Kasumi-1 (cell line): ENCODE measurements at places on chromosomes 2 and 18.

- no peak for DNase-seq
These were observed 8.2 kb downstream of the SMARCAL1 start for GRCh38 chr2:216420367-216421101.

DNA sequence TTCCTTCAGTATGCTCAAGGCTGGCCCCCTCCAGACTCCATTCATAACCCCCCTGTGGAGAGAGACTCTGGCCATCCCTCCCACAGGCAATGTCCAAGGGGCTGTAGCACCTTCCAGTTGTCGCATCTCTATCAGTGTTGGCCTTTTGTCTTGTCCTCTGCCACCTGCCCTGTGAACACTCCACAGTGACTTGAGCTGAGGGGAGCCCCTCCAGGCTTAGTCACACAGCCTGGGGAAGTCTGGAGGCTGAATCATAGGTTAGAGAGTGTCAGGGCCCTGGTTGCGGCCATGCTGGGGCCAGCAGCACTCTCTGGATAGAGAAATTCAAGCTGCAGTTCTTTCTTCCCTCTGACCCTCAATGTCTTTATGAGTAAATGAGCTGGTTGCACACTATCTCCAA lies 64.7 kb downstream of the GYPC start:
- no peak for DNase-seq

GRCh38 chr2:44197816-44198215 lies 29.1 kb downstream of the PPM1B start:
- DNase-seq, result no peak

DNA sequence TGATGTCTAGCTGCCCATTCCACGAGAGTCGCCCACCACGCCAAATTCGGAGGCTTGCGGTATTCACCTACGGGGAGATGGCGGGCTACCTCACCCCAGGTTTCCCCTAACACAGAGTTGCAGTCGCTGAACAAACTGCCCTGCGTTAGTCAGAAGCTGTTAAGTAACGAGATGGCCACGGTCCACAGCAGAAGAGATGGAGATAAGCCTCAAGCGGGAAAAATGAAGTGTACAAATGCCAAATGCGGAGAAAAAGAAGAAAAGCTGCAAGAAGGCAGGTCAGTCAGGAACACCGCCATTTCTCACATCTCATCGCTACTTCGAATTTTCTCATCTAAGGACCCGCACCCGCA lies 425 bp downstream of the ASB3 start:
- DNase-seq, result no peak

DNA sequence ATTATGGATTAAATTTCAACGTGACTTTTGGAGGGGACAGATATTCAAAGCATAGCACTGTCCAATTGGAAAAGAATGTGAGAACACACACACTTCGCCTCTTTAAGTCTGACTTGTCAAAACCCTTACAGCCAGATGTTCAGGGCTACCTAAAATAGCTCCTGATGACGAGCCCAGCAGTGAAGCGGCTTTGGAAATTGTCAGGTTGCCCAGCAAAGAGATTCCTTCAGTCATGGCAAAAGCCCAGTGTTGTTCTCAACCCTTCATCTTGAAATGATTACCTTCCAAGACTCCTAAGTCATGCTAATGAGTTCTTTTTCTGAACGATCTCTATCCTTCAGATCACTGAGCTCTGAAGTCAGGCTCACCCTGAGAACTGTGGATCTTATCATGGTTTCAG lies 436.6 kb downstream of the LRATD1 start:
- DNase-seq, result no peak

DNA sequence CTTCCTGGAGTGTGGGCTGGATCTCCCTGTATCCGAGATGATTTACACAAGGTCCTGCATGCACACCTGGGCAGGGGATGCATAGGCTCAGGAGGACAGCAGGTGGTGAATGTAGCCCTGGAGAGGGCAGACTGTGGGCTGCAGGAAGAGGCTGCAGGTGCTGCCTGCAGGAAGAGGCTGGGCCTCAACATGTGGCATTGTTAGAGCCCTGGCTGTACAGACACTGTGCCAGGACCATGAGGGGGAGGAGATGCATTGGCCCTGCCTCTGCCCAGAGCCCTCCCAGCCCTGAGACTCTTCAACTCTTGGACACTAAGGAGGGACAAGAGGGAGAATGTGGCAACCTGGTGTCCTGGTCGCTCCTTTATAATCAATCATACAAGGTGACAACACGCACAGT lies 392.8 kb downstream of the TNS1 start:
- no peak for DNase-seq

- no peak for DNase-seq
These were observed 1077.9 kb upstream of the PIK3C3 start for GRCh38 chr18:40877096-40877495.
